ENCODE measurements at places on chromosomes 6 and 20.

DNA sequence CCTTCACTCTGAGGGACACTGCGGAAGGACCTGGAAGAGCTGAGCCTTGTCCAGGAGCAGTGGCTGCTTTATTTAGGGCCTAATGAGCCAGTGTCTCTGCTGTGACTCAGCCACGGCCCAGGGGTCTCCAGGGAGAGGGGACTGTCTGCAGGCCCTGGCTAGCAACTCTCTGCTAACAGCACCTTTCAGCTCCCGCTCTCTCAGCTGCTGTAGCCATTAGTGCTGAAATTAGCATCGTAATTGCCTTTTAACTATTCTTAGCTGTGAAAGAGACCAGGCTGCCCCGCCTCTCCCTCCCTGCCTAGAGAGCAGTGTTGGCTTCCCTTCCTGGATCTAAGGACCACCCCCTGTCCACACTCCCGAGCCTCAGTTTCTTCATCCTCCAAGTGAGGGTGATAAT, 53.1 kb upstream of the SLC32A1 start:
- no peak for DNase-seq

GRCh38 chr6:102701019-102701418, 1307.5 kb downstream of the GRIK2 start:
- DNase-seq: no peak

- no peak for DNase-seq
Measured at GRCh38 chr20:63969838-63970713, at the start of gene ZNF512B. ZNF512B (minus strand) TSS chr20:63969930; CDS start chr20:63967950, 1,980 bp downstream.

- DNase-seq: no peak
Measured at GRCh38 chr6:166313255-166314070, 5.3 kb upstream of the PRR18 start.

- DNase-seq: no peak
Measured at GRCh38 chr20:62486484-62486883, 10.7 kb upstream of the GATA5 start.

GRCh38 chr20:51193066-51193772, 170.3 kb upstream of the KCNG1 start:
- DNase-seq: no peak

- DNase-seq: no peak
Measured at GRCh38 chr6:39953076-39953618, 18.9 kb upstream of the MOCS1 start.

- DNase-seq: no peak
Measured at GRCh38 chr20:60581606-60582115, 623.4 kb downstream of the CDH26 start.

- DNase-seq: no peak
Measured at GRCh38 chr20:53004267-53004813, 32.2 kb downstream of the TSHZ2 start.

DNA sequence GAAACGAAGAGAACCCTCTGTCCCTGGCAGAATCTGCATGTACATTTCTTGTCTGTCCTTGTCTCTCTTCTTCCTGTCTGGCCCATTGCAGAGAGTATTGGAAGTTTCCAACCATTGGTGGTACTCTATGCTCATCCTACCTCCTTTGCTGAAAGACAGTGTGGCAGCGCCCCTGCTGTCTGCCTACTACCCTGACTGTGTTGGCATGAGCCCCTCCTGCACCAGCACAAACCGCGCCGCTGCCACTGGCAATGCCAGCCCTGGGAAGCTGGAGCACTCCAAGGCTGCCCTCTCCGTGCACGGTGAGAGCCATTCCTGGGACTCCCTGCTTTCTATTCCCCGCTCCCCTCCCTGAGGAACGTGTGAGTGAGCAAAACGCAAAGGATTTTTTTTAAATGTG, 32.5 kb downstream of the KDM1B start:
- DNase-seq: no peak

DNA sequence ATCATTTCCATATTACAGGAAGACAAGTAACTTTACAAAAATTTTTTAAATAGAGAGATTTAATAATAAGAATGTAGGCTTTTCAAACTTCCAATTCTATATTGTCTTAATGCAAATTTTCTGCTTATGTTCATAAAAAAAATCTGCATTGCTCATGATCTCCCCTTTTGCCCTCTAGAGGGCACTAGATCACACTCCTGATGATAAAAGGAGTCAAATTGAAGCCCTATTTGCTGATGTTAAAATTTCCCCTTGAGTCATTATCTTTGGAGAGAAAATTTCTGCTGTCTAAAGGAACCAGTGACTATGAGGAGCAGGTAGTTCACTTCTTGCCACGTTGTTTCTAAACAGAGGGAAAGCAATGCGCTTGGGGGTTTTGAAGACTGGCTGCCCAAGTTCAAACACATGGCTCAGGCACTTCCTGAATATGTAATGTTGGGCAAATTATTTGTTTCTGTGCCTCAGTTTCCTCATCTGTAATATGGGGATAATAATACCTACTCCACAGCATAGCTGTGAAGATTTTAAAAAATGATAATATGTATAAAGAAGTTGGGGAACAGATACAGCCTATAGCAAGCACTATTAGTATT, 874.2 kb downstream of the TFAP2A start:
- no peak for DNase-seq

DNA sequence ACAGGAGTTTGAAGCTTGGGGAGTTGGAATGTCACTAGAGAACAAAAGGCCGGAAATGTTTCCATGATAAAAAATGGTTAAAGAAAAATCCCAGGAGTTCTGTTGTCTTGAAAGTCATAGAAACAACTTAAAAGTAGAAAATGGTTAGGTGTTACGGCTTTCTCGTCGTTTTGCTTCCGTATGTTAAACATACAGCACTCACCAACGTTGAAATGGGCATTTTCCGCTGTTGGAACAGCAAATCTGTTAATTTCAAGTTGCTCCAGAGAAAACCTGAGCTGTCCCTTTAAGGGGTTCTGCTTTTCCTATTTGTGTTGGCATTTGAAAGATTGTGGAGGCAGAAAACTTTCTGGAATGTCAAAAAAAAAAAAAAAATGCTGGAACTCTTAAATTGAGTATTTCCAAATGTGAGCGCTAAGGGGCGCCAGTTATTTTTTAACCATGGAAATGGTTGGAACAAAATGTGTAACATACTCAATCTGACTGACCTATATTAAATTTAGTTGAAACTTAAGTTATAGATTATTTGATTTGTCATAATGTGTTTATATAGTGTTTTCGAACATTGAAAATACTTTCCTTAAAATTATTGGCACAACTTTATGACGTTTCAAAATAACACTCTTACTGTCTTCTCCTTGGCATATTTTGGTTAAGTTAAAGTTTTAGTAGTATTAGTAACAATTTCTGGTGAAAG, 2.2 kb downstream of the QKI start:
- no peak for DNase-seq

- no peak for DNase-seq
Measured at GRCh38 chr6:44025226-44025625, 102.0 kb downstream of the MRPL14 start.

GRCh38 chr6:124723671-124724070, 238.6 kb upstream of the RNF217 start:
- DNase-seq: no peak

DNA sequence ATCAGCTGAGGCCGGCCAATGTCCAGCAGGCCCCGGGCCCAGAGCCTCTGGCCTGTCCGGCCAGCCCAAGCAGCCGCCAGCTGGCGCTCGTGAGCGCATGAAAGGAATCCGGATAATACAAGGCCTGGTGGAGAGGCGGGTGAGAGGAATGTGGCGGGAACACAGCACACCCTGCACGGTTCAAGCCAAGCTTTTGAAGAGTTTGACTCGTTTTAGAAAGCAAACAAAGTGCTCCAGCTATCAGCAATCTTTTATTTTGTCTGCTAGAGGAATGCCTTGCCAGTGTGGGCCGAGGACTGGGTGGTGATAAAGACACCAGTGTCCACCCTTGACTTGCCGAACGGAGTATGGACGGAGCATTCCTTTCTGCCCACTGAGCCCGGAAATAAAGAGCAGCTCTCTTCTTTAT, 9.3 kb upstream of the NEDD9 start:
- no peak for DNase-seq

- DNase-seq: no peak
Measured at GRCh38 chr6:138518054-138518453, 18.8 kb upstream of the NHSL1 start.

DNA sequence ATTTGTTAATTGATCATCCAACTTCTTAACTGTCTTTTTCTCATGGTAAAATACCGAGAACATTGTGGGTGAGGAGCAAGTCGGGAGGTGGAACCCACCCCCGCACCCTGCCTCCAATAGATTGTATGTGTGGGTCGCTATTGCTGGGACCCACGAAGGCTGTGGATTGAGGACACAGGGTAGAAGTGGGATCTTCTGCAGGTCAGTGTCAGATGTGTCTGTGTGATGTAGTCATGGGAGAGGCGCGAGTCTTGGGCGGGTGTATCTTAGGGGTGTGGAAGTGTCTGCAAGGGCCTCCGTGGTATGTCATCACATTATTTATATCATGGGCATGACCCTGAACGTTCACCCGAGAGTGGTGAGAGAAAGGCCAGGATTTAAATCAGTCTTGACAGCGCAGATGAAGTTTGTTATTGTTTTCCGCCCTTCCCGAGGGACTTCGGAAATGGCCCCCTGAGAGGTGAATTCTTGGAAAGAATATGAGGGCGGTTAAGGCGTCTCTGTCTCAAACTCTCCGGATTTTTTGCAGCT, 472 bp upstream of the PAQR8 start:
- no peak for DNase-seq

GRCh38 chr6:66161546-66162108, 454.6 kb upstream of the EYS start:
- no peak for DNase-seq

GRCh38 chr6:142385352-142385751, 83.5 kb downstream of the ADGRG6 start:
- no peak for DNase-seq

DNA sequence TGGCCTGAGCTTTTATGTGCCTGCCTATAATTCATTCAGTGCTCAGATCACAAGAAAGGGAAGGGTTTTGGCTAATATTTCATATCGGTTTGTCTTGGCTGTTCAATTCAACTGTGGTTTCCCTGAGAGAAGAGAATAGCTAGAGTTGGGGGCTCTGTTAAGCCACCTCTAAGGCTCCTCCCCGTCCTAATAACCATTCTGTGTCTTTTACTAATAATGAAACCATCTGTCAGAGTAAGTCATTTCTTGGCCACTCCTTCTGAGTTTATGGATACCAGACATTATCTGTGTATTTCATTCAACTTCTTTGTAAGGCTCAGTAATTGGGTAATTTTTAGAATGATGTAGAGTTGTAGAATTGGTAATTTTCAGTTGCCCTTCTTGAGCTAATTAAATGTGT, 5.2 kb downstream of the STX11 start:
- DNase-seq: no peak

DNA sequence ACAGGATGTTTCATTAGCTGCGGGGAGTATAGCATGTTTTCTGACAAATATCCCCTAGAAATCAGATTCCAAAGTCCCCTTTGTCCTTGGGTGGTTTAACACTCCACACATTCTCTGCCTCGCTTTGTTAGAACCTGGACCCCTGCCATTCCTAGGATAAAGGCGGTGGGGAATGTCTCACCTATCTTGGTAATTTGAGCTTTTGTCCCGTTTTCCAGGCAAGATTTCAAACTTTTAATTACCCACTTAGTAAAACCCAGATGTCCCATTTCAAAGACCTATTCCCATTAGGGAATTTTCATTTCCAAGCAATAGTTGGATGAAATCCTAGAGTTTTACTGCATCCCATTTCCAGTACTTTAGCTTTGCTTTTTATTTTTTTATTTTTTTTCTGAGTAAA, 501.0 kb upstream of the MAP3K7 start:
- DNase-seq: no peak

- DNase-seq: no peak
Measured at GRCh38 chr20:51959066-51959542, 156.8 kb upstream of the SALL4 start.

DNA sequence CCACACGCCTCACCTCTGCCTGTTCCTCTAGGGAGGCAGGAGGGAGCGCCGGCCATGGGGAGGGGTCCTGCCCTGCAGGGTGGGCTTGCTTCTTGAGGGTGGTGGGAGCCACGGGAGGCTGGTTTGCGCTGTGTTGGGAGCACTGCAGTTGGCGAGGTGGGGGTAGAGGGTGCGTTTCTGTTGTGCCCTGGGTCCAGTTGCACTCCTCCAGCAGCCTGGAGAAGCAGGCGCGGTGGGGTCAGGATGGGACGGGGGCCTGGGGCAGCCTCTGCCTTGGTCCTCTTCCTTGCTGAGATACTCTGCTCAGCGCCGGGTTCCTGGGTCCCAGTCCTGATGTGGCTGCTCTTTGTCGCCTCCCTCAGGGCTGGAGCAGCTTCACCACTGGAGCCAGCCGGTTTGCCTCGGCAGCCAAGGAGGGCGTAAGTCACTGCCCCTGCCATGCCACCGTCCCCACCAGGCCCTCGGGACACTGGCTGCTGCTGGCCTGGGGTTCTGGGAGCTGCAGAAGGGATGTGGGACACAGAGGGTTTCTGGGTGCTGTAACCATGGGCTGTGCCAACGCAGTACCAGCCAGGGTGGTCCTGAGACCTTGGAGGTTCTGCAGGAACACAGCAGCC, 8.4 kb downstream of the ARFGAP1 start:
- DNase-seq: no peak

GRCh38 chr6:7418238-7418905, 28.8 kb downstream of the RIOK1 start:
- DNase-seq: no peak

- no peak for DNase-seq
Measured at GRCh38 chr6:15025446-15025845, 220.4 kb upstream of the JARID2 start.

DNA sequence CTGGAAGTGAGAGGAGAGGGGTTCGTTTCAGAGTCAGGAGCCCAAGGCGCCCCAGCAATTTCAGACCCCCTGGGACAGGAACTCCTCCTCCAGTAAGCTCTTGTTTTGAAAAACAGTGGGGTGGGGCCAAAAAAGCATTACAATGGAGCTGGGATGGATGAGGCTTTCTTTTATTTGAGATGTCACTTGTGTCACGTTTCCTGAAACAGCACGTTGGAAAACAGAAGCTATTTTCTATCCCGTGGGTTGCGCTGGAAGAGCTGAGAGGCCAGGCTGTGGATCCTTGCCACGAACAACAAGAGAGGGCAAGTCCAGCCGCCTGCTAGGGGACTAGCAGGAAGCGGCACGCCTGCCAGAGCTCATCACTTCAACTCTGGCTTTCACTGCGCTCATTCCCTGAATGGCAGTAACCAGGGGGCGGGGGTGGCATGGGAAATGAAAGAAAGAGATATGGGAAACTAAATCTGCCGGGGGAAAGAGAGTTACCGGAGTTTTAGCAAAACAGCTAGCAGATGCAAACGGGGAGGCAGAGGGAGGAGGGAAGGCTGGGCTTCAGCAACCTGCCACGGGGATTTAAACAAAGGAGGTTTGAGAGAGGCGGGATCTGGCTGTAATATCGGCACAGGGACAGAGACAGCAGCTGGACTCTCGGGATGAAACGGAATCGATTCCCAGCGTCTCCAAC, 34.6 kb downstream of the GCNT2 start:
- no peak for DNase-seq

DNA sequence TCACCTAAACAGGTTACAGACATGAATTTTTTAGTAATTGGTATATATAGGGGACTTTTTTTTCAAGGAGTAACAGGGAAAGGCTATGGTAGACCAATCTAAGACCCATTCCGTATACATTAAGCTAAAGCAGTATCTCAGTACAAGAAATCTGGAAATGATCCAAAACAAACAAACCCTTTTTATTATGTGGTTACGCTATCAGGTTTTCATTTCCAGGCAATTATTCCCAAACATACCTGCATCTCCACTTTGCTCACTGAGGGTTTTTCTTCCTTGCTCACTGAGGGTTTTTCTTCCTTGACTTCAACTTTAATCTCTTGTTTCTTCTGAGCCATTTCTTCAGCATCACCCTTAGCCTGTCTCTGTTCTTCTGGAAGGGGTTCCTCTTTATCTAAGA, 107.3 kb downstream of the EPB41L2 start:
- DNase-seq: no peak

- DNase-seq: no peak
Measured at GRCh38 chr6:42915732-42916131, at the start of gene PTCRA. PTCRA (plus strand) TSS chr6:42916053; CDS start chr6:42916070, 17 bp downstream.
